GM13976 (cell line): ENCODE measurements at places on chromosomes 16 and 17.
A peak's percentile ranks its signal among the peaks of the same experiment; 100 is the strongest.

DNA sequence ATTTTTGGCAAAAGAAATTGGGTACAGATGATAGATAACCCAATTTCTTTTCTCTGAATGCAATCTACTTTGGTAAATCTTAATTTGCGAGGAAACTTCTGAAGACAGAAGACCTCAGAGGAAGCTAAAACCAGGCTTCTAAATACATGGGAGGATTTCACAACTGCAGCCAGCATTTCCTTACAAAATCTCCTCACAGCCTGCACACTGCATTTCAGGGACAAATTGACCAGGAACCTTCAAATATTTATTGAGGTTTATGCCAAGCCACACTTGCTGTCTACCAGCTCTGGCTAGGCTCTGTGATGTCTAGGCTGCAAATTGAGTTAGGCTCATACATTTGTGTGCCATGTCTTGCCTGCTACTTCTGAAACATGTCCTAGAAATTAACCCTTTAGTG, 167.3 kb upstream of the CDH5 start:
- no peak for DNase-seq

DNA sequence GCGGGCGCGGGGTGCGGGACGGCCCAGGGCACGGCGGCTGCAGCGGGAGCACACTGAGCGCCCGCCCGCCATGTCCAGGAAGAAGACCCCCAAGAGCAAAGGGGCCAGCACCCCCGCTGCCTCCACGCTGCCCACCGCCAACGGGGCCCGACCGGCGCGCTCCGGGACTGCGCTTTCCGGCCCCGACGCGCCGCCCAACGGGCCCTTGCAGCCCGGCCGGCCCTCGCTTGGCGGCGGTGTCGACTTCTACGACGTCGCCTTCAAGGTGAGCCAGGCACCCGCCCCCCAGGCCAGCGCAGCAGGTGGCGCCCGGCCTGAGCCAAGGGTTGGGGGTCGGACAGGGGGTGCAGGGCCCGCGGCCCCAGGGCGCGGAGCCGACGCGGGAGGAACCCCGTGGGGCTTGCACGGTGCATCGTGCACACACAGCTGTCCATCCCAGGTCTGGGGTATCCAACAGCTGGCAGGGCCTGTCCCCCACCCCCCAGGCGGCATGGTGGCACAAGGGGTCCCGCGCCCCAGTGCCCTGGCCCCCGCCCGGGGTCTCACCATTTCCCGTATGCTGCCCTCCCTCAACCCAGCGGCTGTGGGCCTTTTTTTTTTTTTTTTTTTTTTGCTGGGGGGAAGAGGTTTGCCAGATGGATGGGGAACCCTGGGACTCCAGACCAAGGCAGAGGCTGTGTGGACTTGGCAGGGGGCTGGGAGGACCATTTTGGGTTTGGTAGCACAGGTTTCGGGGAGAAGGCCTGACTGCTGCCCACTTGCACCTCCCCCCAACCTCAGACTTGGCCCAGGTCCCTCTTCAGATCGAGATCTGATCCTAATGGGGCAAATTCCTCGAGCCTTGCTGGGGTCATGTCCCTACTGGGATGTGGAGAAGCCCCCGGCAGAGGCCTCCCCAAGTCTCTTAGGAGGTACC, 547 bp downstream of the RAB26 start:
- DNase-seq: peak; percentile 64

- DNase-seq: no peak
Observed at GRCh38 chr16:359871-360697, 7.6 kb upstream of the AXIN1 start.

DNA sequence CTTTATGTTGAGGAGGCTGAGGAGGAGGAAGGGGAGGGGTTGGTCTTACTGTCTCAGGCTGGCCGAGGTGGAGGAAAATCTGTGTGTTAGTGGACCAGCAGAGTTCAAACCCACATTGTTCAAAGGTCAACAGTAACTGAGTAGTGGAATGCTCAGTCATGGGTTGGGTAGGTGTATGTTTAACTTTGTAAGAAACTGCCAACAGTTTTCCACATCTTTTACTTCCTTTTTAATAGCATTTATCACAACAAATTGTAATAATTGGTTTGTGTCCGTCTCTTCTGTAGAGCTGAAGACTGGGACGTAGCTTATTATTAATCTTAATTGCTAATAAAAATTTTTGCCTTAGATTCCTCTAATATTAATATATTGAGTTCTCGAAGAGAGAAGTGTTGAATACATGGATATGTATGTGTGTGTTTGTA, 5.3 kb downstream of the ATP6V0A1 start:
- no peak for DNase-seq

DNA sequence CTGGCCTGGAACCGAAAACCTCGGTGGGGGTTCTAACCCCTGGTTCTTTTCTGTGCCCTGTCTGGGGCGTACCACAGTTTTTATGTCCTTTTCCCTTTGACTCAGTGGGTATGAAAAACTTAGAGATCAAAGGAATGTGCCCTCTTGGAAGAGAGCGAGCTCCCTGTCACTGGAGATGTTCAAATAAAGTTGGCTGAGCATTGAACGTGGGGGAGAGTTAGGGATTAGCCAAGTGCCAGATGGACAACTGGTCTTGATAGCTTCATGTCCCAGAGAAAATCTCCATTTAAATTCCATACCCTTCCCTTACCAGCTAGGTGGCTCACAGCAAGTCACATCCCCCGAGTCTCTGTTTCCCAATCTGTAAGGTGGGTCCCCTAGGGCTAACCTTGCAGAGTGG, 9.5 kb downstream of the ADGRG1 start:
- no peak for DNase-seq

DNA sequence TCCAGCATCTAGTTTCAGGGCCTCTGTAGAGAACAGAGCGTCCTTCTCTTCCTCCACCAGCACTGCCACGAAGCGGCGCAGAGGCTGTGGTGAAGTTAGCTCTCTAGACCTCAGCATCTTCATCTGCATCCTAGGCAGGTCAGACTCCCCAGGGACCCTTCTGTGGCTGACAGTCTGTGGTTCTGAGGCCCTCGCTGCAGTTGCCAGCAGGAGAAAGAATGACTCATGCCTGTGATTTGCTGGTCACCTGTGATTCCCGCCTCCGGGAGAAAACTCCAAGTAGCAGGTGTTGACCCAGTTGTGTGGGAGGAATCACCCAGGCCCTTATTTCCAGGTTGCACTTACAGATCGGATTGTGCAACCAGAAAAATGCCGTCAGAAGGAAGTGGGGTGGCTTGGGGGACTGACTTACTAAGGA, 117.3 kb upstream of the CACNG5 start:
- DNase-seq: peak; percentile 52

- no peak for DNase-seq
Observed at GRCh38 chr16:54342966-54343365, 56.4 kb upstream of the IRX3 start.

DNA sequence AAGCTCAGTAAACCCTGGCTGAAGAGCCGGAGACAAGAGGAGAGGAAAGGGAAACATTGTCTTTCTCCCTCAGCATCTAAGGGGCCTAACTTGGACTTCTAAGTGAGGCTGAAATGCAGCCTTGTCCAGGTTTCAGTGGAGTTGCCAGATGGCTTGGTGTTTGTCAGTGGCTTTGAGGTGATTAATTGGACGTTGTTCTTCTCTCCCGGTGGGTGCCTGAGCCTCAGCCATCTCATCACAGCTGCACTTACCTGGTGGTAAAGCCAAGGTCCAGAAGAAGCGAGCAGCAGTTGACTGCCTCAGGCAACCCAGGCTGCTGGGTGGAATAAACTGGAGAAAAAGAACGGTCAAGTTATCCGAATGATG, 202.2 kb upstream of the NLRP1 start:
- DNase-seq: no peak

- DNase-seq: no peak
Observed at GRCh38 chr17:50060951-50061712, 5.2 kb downstream of the ITGA3 start.

DNA sequence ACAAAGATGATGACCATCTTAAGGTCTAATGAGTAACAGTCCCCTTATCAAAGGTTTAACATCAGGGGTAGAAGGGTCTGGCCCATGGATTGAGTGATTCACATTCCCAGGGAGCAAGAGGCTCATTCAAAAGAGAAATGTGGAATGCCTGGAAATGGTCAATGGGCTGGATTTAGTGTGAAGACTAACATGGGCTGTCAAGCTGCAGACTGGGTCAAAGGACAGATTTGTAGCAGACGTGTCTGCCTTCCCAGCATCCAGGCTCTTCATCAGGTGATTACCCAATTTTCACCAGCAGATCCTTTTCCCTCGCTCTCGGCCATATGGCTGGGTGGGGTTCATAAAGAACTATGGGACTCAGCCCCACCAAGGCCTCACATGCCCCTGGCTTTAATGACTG, 26.8 kb downstream of the DCUN1D3 start:
- DNase-seq: no peak

DNA sequence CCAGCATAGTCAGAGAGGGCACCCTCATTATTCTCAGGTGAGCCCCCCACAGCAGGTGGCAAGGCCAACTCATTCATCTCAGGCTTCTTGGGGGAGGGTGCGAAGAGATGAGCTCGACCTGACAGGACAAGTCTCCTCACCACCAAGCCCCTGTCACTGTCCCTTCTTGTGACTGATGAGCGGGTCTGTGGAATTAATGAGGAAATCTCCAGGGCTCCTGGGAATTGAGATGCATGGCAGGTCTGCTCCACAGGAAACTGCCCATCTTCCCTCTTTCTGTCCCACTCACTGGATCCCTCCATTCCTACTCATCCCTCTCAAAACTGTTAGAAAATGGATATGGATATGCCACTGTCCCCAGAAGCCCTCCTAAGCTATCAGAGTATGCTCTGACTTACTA, 32.5 kb upstream of the CES5A start:
- DNase-seq: no peak

GRCh38 chr17:39653316-39653661, 11.9 kb upstream of the TCAP start:
- DNase-seq: no peak

DNA sequence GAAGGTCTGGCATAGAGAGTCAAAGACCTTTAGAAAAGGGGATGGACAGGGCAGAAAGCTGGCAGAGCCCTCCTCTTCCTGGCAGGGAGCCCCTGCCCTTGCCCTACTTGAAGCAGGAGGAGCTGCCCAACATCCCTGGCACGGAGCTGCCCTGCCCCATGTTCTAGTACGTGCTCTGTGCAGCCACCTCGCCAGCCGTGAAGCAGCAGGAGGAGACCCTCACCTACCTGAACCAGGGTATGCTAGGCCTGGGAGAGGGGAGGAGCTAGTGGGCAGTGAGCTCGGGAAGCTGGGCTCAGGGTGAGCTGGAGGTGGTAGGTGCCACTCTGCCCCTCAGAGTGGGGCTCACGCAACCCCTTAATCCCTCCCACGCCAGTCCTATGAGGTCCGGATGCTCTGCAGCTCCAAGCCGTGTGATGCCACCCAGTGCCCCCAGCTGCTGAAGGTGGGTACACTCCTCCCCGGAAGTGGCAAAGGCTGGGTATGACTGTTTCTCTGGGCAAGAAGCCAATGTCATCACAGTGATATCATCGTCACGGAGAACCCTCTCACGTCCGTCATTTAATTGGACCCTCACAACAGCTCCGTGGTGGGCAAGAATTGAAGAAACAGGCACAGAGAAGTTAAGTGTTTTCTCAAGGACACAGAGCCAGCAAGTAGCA, 12.7 kb upstream of the STAC2 start:
- DNase-seq: no peak

DNA sequence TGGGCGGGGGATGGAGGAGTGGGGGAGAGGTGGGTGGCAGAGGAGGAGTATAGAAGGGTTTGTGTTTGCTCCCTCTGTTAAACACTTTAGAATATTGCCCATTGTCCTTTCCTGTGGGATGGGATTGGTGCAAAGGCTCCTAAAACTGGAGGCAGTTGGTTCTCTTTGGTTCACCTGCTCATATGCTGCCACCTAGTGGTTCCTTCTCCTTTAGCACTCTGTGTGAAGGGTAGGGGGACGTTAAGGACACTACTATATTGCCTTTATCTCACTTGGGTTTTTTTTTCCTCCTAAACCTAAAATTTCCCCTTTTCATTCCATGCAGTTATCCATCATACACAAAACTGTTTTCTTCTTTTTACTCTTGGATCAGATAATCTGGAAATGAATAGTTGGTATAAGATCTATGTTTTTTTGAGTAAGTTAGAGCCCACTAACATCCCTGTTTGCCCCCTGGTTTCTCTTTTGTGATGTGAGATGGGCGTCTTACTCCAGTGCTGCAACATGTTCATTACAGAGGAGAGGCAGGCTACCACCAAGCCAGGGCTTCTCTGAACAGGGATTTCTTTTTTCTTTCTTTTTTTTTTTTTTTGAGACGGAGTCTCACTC, 23.8 kb downstream of the SNX11 start:
- DNase-seq: peak; percentile 76

GRCh38 chr16:46721885-46722284, 26.3 kb downstream of the MYLK3 start:
- DNase-seq: no peak

GRCh38 chr17:82065638-82066303, at the start of gene DUS1L:
Gene DUS1L (minus strand): TSS chr17:82065804. CDS start chr17:82065059, 745 bp downstream.
- DNase-seq: peak; percentile 95

DNA sequence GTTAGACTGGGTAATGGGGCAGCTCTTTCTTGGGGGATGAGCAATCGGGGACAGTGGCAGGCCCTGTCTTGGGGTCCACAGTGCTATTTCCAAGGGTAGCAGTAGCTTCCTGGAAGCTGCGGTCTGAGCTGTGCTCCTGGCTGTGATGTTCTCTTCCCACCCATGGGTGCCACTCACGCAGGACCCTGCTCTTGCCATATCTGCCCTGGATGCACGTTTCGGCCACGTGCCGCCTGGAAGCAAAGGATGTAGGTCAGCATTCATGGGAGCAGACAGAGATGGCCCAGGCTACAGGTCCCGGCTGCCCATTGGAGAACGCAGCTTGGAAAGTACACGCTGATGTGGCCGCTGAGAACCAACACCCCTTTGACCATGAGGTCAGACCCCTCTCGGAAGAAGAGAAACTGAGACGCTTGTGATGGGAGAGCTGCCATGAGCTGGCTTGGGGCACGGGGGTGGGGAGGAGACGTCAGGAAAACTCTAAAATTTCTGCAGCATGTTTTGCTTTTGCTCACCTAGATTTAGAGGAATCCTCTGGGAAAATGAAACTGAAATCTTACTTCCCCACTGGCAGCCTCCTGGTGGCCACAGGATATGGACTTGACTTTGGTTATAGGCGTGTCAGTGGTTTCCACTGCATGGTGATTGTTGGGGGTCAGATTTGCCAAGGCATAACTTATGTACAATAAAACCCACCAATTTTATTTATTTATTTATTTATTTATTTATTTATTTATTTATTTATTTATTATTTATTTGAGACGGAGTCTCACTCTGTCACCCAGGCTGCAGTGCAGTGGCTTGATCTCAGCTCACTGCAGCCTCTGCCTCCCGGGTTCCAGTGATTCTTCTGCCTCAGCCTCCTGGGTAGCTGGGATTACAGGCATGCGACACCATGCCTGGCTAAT, 36.2 kb upstream of the IRF8 start:
- no peak for DNase-seq

DNA sequence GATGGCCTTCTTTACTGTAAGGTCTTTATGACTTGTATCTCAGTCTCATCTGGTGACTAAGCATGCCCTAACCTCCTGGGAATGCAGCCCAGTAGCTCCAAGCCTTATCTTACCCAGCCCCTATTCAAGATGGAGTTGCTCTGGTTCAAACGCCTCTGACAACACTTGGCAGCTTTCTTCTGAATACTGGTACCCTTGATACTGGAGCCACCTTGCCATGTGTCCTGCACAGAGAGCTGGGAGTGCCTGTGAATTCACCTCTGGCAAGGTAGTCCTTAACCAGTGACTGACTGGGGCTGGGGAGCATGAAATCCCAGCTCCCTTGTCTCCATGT, 17.2 kb downstream of the NUDT7 start:
- DNase-seq: no peak
